Cardiac septum (tissue), 1 donor: ENCODE measurements at places on chromosomes 12 and 14. TPM values are rescaled to one million over a fixed set of nuclear protein-coding genes. Genes with fewer than 3 reads are reported as not detected.

DNA sequence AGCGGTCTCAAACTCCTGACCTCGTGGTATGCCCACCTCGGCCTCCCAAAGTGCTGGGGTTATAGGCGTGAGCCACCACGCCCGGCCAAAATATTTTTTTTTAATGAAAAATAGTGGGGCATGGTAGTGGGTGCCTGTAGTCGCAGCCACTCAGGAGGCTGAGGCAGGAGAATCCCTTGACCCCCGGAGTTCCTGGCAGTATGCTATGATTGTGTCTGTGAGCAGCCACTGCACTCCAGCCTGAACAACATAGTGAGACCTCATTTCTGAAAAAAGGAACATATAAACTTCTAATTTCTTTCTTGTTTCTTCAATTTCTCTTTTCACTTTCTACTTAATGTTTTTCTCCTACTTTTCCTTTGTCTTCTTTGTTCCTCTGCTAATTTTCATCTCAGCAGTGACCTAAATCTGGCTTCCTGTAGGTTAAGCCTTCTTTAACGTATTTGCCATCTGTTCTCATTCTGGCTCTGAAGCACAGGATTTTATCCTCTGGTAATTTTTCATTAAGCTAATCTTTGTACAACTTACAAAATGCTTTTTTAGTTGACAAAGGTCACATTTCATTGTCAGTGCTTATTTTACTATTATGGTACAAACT lies 4.5 kb upstream of the RPGRIP1 start:
- DNase-seq, result no peak

GRCh38 chr14:77912754-77913556 lies 113.0 kb downstream of the ADCK1 start:
- no peak for DNase-seq

The CNTN1 gene
- 0.27 TPM for total RNA-seq

DNA sequence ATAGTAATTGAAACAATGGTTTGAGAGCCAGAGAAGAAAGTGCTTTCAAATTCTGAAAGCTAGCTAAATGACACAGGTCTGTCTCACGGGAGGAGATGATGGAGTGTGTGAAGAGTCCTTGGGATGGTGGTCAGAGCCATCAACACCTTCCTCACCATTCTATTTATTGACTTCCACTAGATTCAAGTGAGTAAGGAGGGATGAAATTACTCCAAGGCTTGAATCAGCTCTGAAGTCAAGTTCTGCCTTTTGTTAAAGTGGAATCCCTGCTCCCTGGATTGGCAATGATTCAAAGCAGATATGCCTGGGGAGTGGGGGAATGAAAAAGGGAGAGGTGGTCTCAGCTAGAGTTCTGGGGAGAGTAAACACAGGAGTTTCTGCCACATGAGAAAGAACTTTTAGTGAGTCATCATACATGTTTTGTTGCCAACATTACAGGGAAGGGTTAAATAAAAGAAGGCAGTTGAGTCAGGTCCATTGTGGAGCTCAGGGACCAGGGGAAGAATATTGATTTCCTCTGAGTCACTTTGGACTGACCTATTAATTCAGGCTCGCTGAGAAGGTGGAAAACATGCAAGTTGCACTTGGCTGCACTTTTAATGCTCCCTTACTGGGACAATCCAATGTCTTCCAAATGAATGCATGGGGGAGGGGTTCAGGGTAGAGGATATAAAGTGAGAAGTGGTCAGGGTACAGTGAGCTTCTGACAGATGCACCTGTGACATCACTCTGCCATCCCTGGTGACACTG lies 142.7 kb downstream of the TBX5 start:
- DNase-seq, result no peak

DNA sequence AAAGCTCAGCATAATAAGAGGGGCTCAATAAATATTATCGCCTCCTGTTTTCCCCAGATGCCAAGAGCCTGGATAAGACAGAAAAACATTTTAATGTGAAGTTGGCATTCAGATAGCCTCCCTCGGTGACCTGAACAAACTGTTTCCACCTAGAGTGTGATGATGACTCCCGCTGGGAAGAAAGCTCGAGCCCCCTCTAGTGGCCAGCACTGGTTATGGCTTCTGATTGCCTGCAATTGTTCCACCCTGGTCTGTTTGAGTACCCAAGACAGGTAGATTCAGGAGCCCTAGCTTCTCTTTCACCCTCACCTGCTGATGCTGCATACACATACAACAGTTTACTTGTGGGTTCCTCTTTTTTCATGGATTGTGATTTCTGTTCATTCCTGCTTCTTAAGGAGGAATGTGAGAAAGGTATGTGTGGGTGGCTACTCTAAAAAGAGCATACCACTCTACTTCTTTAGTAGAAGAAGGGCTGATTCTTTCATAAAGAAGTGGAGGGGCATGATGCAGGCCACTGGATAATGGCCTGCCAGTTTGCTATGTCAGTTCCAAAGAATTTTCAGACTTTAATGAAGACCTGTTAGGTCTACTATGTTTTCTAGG lies 6.4 kb downstream of the ERG28 start:
- peak; percentile 89 for DNase-seq

- DNase-seq, result no peak
Observed at GRCh38 chr12:57584690-57585089, 6.3 kb upstream of the PIP4K2C start.

GRCh38 chr14:64778104-64778754 lies 74.0 kb downstream of the PLEKHG3 start:
- DNase-seq, result no peak

The OR6C75 gene
- not detected for total RNA-seq

The CLEC4C gene
- not detected for total RNA-seq

The BAZ1A gene
- total RNA-seq, result 8.4 TPM

- no peak for DNase-seq
Observed at GRCh38 chr12:52992699-52993557, 13.3 kb upstream of the EIF4B start.

DNA sequence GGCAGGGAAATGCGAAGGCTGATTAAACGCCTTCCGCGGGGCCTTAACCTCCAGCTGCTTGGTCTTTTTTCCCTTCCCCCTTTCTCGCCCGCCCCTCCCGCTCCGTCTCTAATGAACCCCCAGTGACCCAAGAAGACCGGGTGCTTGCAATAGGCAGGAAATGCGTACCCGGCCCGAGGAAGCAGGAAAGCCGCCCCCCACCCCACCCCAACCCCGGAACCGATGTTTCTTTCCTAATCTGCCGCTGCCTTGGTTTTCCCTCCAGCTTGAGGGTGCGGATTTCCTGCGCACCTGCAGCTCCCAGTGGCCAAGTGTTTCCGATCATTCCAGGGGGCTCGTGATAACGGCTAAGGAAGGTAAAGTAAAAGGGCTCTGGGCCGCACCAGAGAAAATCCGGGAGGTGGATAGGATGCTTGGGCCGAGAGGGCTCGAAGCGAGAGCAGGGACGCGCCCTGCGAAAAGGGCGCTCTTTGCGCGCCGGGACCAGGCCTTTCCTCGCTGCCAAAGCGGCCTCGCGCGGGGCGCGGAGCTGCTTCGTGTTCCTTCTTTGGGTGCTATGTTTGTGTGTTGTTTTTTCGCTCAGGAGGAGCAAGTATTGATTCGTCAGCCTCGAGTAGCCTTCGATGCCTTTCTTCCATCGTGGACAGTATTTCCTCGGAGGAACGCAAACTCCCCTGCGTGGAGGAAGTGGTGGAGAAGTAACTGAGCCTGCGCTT lies 983 bp downstream of the MYF6 start:
- no peak for DNase-seq

The SLC17A8 gene
- total RNA-seq, result not detected

The CAMKK2 gene
- 17.8 TPM for total RNA-seq

GRCh38 chr14:46999661-47000060 lies 348.1 kb upstream of the RPL10L start:
- no peak for DNase-seq

DNA sequence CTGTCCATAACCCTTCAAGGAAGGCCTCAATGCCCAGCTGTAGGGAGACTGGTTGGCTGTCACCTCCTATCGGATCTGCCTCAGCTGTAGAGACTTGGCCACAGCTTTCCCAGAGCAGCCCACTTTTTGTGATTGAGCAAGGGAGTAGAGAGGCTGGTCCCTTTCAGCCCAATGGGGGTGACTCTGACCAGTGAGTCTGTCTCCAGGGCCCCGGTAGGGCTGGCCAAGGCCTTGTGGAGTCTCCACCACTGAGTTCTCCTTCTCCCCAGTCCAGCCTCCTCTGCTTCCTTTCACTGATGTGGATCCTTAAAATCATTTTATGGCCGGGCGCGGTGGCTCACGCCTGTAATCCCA lies 14.5 kb upstream of the HPD start:
- DNase-seq, result no peak

DNA sequence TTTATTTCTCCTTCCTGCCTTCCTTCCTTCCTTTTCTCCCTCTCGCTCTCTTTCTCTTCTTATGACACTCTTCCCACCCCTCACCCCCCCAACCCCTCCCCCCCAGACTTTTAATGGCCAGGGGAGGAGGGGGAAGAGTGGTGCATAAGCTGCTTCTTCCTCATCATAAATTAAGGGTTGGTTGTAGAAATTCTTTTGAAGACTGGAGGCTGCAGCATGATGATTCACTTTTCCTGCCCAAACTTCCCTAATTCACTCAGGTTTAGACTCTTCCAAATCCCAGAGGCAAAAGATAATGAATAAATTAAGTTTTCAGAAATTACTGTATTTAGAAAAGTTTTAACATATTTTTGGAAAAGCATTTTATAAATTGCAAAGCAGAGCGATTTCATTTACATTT lies 58.2 kb downstream of the GRIP1 start:
- DNase-seq, result no peak

GRCh38 chr14:55323910-55324309 lies 52.7 kb downstream of the FBXO34 start:
- no peak for DNase-seq

GRCh38 chr12:52600475-52600874 lies 788 bp downstream of the KRT72 start:
- peak; percentile 24 for DNase-seq

The PRB2 gene
- not detected for total RNA-seq

- DNase-seq, result no peak
Observed at GRCh38 chr12:98416845-98417244, 98.5 kb upstream of the TMPO start.
